ENCODE measurements at places on chromosomes 3 and 15.

- DNase-seq: no peak
Measured at GRCh38 chr15:42084465-42085235, 9.7 kb downstream of the PLA2G4D start.

DNA sequence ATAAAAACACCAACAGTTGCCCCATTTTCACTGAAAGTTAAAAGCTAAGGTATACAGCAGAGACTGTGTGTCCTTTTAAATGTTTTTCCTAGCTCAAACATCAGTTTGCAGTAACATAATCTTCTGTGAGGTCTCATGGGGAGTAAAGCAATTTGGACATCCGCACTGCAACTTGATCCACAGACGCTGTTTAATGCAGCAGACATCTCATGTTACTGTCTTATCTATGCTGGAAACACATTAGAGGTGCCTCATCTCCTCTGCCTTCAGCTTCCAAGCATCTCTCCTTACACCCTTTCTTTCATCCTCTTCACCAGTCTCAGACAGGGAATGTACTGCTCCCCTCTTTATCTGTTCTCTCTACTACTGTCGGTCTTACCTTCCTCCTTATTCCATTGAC, 53.7 kb upstream of the ATP11B start:
- DNase-seq: peak; percentile 34

DNA sequence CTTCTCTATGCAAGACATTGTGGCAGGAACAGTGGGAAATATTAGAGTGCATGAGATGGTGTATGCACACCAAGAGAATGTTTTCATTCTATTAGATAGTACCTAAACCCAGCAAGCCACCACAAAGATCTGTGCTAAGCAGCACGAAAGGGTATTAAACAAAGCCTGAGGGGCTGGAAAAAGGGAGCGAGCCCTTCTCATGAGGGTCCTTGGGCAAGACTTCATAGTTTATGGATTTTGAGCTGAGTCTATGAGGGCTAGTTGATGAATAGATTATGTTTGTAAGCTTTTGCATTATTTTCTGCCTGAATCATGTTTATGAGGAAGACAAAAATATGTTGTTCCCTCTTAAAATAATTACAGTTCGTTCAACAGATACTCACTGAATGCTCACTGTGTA, 9.4 kb upstream of the ACTC1 start:
- no peak for DNase-seq

- no peak for DNase-seq
Measured at GRCh38 chr3:135992072-135992471, 26.5 kb downstream of the PPP2R3A start.

DNA sequence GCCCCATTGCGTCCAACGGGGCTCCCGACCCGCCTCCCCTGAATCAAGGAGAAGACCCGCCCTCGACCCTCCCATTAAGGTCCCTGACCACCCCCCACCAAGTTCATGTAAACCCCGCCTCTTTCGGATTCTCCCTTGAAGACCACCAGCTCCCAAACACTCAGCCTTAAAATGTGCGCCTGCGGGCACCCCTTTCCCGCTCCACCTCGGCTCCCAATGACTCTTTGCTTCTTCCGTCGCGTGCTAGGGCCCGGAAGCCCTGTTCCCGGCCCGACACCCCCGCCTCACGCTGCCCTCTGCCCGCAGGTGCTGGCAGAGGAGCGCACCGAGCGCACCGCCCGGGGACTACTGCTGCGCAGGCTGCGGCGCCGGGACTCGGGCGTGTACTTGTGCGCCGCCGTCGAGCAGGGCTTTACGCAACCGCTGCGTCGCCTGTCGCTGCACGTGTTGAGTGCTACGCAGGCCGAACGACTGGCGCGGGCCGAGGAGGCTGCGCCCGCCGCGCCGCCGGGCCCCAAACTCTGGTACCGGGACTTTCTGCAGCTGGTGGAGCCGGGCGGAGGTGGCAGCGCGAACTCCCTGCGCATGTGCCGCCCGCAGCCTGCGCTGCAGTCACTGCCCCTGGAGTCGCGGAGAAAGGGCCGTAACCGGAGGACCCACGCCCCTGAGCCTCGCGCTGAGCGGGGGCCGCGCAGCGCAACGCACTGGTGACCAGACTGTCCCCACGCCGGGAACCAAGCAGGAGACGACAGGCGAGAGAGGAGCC, 2.7 kb upstream of the LSMEM2 start:
- DNase-seq: no peak

DNA sequence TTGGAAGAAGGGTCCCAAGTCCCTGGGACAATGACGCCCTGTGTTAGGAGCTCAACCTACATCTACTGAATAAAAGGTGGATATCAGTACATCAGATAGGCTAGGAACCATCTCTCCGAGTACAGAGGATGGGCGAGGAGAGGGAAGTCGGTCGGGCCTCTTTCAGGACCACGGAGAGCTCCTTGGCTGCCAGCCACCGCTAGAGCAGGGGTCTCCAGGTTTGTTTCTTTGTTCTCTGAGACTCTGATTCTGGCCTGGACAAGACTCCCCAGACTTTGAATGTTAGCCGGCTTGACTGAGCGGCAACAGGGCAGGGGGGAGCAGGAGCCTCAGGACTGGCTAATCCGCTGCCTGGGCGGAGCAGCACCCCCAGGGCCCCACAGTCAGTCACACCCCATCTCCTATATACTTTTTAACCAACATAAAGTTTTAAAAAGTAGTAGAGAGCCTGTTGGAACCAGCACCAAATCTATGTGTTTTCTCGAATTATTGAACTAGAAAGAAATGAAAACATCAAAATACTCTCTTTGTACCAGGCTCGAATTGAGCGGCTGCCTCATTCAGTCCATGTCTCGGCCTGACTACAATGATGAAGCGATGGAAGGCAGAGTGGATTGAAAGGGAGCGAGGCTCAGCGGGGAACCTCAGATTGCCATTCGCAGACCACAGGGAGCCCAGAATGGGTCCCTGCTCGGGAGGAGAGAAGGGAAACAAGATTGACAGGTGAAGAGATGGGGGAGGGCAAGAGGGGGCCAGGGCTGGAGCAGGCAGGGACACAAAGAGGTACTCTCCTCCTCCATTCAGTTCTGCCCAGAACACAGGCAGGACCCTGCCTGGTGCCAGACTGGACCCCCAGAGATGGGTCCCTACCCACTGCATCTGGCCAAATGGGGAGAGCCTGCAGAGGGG, 131.6 kb downstream of the TPRA1 start:
- DNase-seq: no peak

DNA sequence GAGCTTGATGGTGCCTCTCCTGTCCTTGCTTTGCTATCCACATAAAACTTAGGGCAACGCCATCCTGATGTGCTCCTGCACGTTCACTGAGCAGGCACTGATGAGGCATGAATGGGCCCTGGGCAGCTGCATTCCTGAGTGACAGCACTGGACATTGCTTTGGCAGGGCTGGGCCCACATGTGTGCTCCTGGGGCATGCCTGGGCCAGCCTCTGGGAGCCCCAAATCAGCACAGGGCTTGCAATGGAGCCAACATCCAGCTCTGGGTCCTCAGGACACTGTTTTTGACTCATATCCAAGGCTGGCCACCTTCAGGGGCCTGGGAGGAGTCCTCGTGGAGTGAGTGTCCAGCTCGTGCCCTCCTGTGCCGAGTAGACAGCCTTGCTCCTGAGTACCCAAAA, 5.9 kb upstream of the TKT start:
- no peak for DNase-seq

- DNase-seq: no peak
Measured at GRCh38 chr3:29284497-29284896, 3.6 kb downstream of the RBMS3 start.

DNA sequence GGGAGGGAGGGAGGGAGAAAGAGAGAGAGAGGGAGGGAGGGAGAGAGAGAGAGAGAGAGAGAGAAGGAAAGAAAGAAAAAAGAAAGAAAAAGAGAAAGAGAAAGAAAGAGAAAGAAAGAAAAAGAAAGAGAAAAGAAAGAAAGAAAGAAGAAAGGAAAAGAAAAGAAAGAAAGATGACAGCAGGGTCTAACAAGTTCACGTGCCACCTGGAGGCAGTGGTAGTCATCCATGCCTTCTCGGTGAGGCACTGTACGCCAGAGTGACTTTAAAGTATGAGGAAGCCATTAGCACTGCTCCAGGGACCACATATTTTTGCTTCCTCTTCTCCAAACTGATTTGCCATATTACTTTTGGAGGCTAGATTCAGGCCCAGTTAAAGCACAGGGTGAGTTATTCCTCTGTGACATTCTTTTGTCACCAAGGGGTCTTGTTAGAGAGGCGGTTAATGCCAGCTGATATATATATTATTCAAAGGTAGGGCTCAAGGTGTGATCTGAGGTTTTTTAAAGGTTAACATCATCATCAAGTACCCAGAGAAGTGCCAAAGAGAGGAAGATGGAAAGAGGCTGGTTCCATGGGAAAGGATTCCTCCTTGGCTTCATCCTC, at the start of gene HTR3D:
Gene HTR3D (plus strand): TSS at position 556 of the 606 bp plus-strand sequence. CDS start 0 bp downstream, at position 556.
- no peak for DNase-seq

GRCh38 chr3:176951144-176951543, 246.1 kb downstream of the TBL1XR1 start:
- DNase-seq: no peak

GRCh38 chr15:93042691-93043378, 46.2 kb downstream of the RGMA start:
- DNase-seq: no peak

DNA sequence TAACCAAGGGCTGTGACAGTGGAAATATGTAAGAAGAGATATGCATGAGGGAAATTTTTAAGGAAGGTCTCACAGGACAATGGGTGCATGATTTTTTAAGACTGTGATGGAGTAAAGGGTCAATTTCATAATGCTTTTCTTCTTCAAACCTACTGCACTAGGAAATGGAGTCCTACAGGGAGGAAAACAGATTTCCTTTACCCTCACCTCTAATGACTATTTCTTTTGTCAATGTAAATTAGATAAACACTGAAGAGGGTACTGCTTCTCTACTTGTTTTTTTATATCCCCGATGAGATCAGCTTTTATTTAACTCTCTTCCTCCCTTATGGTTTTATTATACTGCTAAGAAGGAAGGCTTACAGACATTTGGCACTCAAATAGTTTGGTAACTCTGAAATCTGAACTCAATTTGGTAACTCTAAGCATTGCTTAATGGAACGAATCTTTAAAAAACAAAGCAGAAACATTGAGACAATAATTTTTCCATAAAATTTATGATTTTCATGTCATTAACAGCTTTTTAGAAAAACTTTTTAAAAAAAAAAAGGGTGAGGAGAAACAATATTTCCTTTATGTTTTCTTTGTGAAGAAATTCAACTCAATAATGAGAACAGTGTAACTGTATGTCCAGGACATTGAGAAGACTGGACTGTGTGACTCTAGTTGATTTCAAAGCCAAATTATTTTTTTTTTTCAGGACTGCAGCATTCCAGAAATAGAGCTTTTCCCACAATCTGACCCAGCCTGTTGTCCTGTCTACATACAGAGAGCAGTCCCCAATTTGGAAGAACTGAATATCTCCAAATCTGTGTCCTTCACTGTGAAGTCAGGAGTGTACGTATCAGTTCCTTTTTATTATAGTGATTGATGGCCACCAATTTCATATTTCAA, 64.4 kb downstream of the CRYBG3 start:
- DNase-seq: no peak

GRCh38 chr15:70491201-70491621, 272.1 kb downstream of the UACA start:
- DNase-seq: no peak

- no peak for DNase-seq
Measured at GRCh38 chr3:116067326-116067725, 378.0 kb downstream of the LSAMP start.

DNA sequence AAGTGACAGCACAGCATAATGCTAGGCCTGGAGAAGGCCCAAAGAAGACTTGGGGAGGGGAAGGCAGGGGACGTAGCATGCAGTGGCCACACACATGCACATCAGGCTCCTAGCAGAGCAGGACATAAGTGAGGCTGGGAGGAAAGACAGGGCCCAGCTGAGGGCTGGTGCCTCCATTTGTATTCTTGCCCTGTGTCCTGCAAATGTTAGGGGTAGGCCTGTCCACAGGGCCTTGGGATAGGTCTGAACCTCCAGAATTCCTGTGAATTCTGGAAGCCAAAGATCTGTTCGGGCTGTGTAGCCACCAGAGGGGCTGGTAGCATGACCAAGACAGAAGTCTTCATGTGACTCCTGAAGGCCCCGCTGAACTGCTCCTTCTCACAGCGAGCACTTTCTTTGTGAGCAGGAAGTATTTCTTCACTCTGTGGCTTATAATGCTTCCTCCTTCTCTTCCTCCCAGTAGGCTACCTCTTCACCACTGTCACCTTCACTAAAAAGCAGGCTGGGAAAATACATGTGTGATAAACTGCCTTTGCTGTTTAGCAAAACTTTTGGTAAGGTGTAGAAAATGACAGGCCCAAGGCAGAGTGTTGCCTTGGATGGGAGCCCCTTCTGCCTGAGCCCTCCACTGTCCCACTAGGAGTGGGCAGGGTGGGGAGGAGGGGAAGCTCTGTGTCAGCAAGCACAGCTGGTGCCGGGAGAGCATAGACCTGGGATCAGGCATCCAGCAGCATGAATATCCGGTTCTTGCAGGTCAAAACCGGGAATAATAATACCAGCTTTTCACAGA, 8.4 kb downstream of the CERS3 start:
- no peak for DNase-seq

DNA sequence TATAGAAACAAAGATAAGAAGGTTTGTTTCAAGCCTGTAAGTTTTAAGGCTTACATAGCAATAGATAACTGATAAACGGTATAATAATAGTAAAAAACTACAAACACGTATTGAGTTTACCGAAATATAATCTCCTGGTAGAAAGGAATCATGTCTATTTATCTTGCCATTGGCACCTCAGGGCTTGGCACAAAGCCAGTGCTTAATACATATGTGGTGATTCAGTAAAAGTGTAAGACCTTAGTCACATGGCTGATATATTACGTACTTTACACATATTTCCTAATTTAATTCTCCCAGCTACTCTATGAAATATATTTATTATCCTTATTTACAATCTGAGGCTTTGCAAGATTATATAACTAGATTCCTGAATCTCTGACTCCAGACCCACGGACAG, 32.0 kb upstream of the SLCO3A1 start:
- DNase-seq: no peak

GRCh38 chr3:81378552-81379293, 382.7 kb downstream of the GBE1 start:
- DNase-seq: no peak

GRCh38 chr3:67661089-67661488, 6.7 kb upstream of the SUCLG2 start:
- DNase-seq: no peak

DNA sequence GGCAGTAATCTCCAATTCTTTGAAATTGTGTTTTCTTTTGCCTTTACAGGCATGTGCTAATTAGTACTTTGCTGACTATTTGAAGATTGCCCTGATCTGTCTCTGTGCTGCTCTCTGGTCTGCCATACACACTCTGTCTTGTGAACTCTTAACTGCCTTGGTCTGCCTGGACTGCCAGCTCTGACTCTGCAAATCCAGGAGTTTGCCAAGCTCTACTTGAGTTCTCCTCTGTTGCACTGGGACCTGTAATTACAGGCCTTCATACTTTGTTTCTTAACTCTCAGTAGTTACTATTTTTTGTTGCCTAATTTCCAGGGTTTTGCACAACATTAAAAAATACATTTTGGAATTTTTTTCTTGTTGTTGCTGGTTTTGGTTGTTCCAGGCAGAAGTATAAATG, 155.0 kb downstream of the RSRC1 start:
- no peak for DNase-seq

GRCh38 chr15:52498706-52499105, 30.0 kb downstream of the MYO5A start:
- no peak for DNase-seq

- DNase-seq: no peak
Measured at GRCh38 chr15:75761446-75762356, 49.1 kb upstream of the CSPG4 start.
